ENCODE measurements at places on chromosomes 5 and 9.

DNA sequence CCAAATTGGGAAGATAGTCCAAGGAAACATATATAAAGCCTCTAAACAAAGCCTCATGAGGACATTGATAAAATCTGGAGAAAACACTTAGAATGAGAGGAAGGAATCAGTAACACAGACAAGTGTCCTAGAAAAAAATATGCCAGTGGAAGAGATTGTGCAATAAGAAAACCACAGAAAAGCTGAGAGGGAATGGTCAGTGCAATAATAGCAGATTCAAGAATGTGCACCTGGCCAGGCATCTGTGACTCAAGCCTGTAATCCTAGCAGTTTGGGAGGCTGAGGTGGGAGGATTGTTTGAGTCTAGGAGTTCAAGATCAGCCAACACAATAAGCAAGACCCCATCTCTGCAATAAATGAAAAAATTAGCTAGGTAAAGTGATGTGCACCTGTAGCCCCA is 691.2 kb upstream of the CDH6 start:
- no peak for DNase-seq

DNA sequence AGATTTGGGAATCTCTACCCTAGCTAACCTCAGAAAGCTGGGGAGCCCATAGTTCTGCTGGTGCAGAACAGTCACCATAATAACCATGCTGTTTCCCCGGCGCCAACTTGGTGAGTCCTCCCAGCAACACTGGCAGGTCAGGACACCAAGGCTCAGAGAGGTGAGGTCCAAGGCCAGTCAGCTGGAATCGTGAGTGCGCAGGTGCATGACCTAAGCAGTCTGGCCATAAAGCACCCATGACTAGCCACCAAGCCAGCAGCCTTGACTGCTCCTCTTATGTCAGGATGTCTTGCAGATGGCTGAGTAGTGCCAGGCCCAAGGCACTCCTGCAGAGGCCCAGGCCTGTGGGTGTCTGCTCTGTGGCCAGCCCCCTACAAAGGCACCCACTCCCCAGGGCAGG is 2.6 kb downstream of the RNF44 start:
- DNase-seq, result no peak

GRCh38 chr9:109286571-109286977 is 34.3 kb downstream of the EPB41L4B start:
- no peak for DNase-seq

- no peak for DNase-seq
Observed at GRCh38 chr5:57324861-57325260, 151.0 kb downstream of the GPBP1 start.

DNA sequence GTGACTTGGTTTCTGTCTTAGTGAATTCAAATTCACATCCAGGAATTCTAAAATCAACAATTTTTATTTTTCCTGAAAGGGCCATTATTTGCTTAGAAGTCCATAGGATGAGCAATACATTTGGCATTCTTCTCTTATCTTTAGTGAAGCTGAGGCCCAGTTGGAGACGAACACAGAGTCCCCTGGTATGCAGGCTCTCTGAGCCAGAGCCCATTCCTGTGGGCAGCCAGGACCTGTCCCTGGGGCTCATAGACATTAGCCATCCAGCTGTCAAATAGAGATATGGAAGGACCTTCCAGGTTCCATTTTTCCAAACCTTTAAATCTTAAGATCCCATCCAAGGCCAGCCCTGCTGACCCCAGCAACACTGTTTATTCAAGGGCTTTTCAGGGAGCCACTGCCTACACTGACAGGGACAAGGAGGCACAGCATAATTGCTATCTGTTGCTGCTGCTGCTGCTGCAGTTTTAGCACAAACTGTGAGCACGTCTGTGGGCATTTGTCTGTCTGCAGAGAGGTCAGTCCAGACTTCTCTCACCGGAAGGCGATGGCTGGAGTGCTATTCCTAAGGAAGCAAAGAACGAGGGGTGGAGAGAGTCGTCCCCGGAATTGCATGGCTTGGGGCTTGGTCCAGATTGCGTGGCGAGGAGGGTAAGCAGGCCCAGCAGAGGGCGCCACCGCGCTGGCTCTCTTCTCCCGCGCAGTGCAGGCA is 639.0 kb downstream of the CCDC171 start:
- DNase-seq, result no peak

DNA sequence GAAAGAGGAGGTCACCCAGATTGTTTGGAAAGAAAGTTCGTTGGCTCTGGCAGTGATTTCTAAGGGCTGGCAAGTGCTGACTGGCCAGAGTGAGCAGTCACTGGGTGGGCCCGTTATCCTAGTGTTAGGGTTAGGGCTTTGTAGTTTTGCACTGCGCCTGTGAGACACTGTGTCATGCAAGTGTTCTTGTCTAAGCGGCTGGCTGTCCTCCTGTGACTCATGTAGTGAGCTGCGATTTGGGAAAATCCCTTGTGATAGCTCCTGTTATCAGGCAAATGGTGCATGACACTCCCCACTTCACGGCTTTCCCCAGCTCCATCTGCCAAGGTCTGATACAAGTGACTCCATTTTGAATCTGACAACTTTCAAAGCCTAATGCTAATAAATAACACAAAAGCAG is 526.0 kb upstream of the ADAMTS16 start:
- no peak for DNase-seq

DNA sequence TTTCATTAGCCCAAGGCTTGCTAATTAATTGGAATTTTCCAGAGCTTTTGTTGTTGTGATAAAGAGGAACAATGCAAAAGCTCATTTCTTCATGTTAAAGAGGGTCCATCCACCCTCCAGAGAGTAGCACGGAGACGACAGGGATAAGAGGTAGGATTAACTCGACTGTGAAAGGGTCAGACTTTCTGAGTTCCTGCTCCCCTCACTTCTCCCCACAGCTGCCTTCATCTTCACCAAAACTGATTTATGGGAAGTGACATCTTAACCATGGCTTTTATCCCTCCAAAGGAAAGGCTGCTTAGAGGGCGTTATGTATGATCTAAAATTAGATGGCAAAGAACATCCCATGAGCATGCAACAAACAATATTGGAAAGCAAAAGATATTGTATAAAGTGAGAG is 135.5 kb downstream of the GLIS3 start:
- no peak for DNase-seq

DNA sequence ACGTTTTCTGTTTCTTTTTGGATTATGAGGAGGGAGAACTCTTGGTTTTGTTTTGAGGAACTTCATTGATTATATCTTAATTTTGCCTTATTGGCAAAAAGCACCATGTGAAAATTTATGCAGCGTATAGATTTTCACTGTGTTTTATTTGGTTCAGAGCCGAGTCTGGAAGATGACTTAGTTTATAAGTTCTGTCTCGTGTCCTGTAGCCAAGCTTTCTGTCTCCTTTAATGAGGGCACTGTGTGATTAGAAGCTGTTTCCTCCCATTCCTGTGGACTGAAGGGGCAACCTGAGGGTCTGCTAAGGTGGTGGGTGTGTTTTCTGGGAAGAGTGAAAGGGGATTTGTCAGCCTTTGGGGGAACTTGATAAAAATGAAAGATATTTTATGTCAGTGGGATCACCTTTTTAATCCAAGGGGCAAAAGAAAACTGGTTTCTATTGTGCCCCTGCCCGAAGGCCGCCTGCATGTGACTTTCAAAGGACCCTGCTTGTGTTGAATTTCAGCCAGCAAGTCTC is 262.1 kb downstream of the FANCC start:
- DNase-seq, result no peak

- DNase-seq, result no peak
Observed at GRCh38 chr5:139277171-139277570, 16.4 kb upstream of the MATR3 start.

GRCh38 chr5:150329881-150330876 is 27.3 kb upstream of the TCOF1 start:
- DNase-seq, result no peak

- DNase-seq, result no peak
Observed at GRCh38 chr5:150529555-150529954, 21.6 kb downstream of the NDST1 start.

GRCh38 chr9:100426530-100427365 is at the start of gene MSANTD3:
Gene MSANTD3, plus strand, starts transcription at chr9:100427143. Its CDS starts 14,796 bp downstream, at chr9:100441939.
- peak; percentile 53 for DNase-seq

DNA sequence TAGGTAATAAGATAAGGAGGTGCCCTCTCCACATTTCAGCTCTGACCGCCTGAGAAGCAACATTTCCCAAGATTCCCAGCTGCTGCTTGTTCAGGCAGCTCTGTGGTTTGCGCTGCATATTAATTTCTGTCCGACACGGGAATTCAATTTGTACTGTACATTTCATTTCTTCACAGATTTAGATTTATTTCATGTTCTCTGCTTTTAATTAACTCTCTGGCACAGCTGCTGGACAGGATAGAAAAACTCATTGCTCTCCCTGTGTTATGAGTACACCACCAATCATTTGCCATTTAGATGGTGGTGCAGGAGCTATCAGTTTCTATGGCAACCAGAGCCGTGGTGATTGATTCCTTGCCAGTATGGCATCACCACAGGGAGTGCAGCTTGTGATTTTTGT is 558.5 kb downstream of the DMRTA1 start:
- no peak for DNase-seq

DNA sequence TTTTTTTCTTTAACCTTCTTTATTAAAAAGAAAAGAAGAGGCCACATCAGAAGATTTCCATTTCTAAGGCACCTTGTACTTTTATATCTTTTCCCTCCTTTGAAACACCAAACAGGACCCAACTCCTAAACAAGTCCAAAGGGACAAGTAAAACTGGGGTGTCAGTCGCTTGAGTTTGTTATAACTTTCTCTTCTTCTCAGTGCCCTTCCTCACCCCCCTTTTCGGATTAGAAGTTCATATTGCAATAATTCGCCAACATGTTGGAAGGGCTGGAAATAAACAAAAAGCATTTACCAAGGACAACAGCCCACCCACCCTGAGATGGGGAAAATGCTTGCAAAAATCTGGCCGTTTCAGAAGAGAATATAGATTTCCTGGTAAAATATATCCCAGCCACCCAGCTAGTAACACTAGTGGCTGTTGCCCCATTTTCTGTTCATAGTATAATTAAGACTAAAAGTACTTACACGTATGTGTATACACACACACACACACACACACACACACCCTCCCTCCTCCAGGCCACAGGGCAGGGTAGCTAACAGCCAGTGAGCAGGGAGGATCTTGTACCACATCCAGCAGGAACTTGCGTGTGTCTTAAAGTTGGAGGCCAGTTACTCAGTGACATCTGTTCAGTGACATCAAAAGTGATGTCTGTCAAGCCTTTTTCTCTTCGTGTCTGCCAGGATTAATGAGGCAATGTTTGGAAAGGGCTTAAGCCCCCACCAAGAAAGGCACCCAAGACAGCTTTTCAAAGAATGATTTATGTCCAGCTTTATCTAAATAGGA is 149.1 kb upstream of the KLF4 start:
- no peak for DNase-seq

DNA sequence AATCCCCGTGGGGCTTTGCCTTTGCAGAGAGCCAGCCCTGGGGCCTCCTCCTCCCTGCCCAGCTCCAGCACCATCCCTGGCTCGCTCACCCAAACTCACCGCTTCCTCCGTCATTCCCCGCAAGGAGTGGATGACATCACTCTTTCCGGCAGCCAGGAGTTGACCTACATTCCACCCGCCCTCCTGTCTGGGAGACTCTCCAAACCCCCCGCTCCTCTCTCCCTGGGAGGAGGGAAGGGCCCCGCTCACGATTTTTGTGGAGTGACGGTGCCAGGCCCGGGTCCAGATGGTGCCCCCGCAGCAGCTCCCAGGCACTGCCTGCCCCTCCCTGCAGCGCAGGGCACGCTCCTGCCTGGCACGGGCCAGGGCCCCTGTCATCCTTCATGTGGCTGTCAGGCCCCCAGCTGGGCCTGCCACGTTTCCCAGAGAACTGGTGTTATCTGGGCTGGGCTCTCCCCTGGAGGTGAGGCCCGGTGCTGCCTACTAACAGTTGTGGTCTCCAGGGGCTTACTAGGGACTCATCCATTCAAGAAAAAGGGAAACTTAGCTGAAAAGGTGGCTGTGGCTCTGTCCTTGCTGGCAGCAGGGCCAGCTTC is 52.3 kb downstream of the NTNG2 start:
- DNase-seq, result no peak

DNA sequence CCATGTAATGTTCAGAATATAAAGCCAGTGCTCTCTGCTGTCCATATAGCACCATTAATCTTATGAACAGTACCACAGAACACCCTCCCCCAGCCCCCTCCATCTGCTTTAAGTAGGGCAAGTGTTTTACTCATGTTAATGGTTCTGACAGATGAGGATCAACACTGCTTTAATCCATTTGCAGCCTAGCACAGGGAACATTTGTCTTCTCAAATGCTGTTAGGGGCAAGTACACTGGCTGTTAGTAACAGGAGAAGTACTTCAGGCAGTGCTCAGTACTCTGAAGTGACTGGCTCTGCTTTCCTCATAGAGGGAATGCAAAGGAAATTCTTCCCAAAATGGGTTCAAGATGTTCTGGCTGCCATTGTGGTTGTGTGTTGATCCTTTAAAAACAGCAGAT is 202.6 kb downstream of the DCP2 start:
- no peak for DNase-seq

- DNase-seq, result no peak
Observed at GRCh38 chr5:5422819-5423515, 490 bp downstream of the ICE1 start.

GRCh38 chr5:153974131-153974812 is 64.4 kb downstream of the FAM114A2 start:
- DNase-seq, result peak; percentile 12

DNA sequence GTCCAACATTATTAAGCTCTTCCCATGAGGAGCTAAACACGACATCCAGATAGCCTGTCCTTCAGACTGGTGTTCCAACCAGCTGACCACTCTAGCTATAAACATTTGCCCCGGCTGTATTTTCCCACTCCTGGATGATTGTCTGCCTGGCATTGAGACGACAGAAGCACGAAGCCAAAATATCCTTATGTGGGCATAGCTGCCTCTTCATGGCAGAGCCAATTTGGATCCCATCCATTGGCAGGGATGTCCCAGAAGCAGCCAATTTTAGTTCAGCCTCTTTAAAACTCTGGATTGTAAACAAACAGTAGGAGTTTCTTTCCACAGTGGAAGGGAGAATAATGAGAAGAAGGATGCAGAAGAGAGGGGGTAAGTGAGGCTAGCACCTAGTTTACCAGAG is 507.6 kb downstream of the CETN3 start:
- DNase-seq, result no peak

GRCh38 chr9:133961226-133962165 is 30.6 kb downstream of the VAV2 start:
- DNase-seq, result no peak

- no peak for DNase-seq
Observed at GRCh38 chr5:136143763-136144162, 11.1 kb downstream of the SMAD5 start.

- DNase-seq, result no peak
Observed at GRCh38 chr5:156330141-156330870, 3.3 kb downstream of the SGCD start.

DNA sequence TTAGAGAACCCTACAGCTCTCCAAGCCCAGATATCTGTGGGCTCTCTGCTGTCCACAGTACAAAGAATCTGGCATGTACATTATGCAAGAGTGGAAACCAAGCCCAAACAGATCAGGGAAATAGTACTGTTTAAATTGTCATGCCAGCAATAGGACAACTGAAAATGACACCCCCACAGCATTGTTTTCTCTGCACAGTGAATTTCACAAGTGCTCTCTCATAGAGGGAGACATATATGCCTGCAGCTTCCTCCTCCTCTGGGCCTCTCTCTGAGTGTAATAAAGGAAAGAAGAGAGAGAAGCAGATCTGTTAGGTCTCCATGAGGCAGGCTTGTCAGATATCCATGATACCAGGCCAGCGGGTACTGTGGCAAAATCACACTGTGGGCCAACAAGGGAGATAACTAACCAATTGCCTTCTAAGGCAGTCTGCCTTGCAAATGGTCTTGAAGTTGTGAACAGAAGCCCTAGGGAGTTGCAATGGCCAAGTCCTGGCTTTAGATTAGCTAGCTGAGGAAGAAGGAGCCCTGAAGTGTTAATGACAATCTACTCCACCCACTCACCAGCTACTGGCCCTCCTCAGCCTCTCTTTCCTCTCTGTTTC is 54.4 kb upstream of the JMY start:
- DNase-seq, result no peak
